ENCODE measurements at places on chromosomes 6 and 20. TPM values are rescaled to one million over a fixed set of nuclear protein-coding genes. Genes with fewer than 3 reads are reported as not detected.

SIRPB1 gene
- 0.29 TPM for total RNA-seq

CST8 gene
- not detected for total RNA-seq

KCNK5 gene
- total RNA-seq = 1.2 TPM

PNPLA1 gene
- not detected for total RNA-seq

CNR1 gene
- 1.9 TPM for total RNA-seq

RAET1G gene
- 6.8 TPM for total RNA-seq

ATXN1 gene
- total RNA-seq = 2.8 TPM

CCDC167 gene
- 43.5 TPM for total RNA-seq

DEFB132 gene
- total RNA-seq = not detected

SLC4A11 gene
- 8.7 TPM for total RNA-seq

BMP6 gene
- total RNA-seq = 20.7 TPM

COL9A3 gene
- 0.96 TPM for total RNA-seq

PGC gene
- not detected for total RNA-seq

LHFPL5 gene
- 0.12 TPM for total RNA-seq

HEY2 gene
- total RNA-seq = not detected

MTFR2 gene
- 12.0 TPM for total RNA-seq

C6orf15 gene
- total RNA-seq = not detected

RAET1E gene
- 3.4 TPM for total RNA-seq

ARFGEF3 gene
- 0.69 TPM for total RNA-seq

TOX2 gene
- total RNA-seq = 13.8 TPM

FKBP1C gene
- total RNA-seq = 1.8 TPM

CST5 gene
- total RNA-seq = not detected

ERVFRD-1 gene
- not detected for total RNA-seq

PARD6B gene
- 3.1 TPM for total RNA-seq

PPIL6 gene
- 3.6 TPM for total RNA-seq

MGME1 gene
- 42.0 TPM for total RNA-seq

TCP11 gene
- total RNA-seq = not detected

NCOA7 gene
- total RNA-seq = 13.6 TPM

KHDC1 gene
- total RNA-seq = 4.0 TPM

FAM209B gene
- 0.22 TPM for total RNA-seq

GCNT2 gene
- total RNA-seq = 4.9 TPM

COL10A1 gene
- not detected for total RNA-seq

FAM50B gene
- 7.4 TPM for total RNA-seq

ATAT1 gene
- 4.4 TPM for total RNA-seq
